ENCODE measurements at places on chromosomes 13 and 19.

DNA sequence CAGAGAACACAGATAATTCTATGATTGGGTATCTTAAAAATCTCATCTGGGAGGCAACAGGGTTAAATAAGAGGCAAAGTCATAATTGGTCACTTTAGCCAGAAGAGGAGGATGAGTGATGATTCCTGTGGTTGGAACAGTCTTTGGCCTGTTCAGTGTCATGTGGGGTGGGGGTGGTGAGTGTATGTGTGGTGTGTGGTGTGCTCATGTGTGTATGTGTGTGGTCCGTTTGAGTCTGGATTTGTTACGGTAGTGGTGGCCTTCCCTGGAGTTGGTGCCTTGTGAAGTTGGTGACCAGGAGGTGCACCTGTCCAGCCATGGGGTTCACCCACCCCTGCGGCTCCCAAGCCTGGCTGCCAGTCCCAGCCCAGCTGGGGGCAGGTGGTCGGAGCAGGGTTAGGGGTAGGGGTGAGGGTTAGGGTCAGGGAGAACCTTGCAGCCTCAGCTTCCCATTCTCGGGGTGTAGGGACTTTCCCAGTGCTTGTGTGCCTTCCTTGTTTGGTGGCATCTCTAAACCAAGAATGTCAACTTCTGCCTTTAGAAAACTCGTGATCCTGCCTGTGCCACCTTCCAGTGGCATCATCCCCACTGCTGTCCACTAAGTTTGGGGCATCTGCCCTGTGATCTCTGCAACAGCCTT lies 97.5 kb downstream of the RAB20 start:
- DNase-seq, result no peak

DNA sequence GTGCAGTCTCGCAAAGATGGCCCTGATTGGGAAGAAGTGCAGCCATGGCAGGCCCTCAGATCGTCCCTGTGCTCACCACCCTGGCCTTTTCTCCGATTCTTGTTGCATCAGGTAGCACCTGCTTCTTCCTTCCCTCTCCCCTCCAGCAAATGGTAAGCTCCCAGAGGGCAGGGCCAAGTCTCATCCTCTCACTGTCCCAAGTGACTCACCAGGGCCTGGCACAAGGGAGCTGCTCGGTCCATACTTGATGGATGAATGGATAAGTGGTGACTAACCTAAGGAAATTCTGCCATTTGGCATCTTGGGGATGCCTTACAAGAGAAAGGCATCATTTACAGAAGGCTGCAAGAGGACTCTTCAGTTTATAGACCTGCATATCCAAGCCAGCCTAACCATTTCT lies 84.9 kb downstream of the ZIC5 start:
- DNase-seq, result no peak

DNA sequence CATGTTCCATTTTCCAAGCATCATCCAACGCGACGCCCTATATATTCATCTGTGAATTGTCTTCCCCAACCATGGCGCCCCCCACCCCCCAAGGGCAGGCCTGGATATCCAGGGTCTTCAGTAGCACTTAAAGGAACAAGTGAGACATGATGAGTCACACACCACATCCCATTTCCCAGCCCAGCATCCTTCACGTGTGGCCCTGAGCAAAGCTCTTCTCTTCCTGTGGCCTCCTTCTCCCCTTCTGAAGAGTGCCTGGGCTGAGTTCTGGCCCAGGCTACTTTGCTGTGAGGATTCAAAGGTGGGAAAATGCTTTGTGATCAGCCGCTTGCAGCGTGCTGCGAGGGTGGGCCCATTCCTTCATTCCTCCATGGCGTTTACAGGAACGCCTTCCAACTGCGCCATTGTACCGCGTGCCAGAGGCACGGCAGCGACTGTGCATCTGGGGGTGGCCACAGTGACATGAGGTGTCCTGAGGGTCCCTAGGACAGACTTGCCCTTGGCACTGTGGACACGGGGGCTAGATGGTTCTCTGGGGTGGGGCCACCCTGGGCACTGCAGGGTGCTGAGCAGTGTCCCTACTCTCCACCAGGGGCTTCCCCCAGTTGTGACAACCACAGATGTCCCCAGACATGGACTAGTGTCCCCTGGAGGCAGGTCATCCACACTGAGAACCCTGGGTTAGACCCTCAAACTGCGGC lies 11.7 kb downstream of the PLIN4 start:
- DNase-seq, result no peak

DNA sequence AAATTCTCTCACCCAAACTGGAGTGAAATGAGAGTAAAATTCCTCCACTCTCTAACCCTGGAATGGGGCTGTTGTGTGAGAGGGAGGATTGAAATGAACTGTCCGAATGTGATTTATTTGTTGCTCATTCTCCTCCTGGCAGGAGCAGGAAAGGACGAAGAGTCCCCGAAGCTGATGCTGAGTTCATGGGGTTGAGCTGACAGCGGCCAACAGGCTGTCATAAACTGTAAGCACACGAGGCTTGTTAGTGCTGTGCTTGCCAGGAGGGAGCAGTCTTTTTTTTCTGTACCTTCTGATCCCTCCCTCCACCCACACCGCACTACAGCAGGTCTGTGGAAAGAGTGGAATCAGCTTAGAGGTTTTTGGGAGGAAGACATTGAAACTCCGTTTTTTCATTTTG lies 33.1 kb upstream of the ZNF331 start:
- DNase-seq, result no peak

GRCh38 chr13:92836171-92836570 lies 390.4 kb upstream of the GPC6 start:
- DNase-seq, result no peak

DNA sequence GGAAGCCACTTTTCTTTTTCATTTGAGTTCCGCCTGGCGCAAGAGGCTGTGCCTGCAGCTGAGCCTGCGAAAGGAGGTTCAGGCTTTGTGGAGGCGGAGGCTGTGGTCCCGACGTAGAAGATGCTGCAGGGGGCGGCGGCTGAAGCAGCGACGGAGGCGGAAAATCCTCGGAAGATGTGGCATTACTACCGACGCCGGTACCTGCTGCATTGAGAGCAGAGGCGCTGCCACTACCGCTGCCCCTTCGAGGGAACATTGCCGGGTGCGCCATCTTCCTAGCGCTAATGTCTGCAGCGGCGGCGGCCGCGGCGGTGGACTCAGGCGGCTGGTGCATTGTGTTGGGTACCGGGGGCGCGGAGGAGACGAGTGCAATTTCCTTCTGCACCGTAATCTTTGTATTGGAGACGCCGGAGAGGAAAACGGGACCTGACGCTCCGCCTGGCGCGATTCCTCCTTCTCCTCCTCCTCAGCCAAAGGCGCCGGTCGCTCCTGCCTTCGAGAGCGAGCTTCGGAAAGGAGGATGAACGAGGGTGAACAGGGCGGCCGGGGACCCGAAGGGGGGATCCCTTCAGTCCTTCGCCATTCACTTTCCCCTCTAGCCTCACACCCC lies at the start of gene TSC22D1:
TSS of gene TSC22D1 (minus strand) at position 590 of the 610 bp plus-strand sequence. CDS start at position 334, 256 bp downstream.
- DNase-seq, result peak; percentile 43

GRCh38 chr13:26881154-26881553 lies 120.6 kb upstream of the GPR12 start:
- DNase-seq, result no peak

GRCh38 chr19:33580645-33581037 lies 41.1 kb upstream of the CHST8 start:
- no peak for DNase-seq

GRCh38 chr13:109243311-109243951 lies 543.0 kb downstream of the IRS2 start:
- DNase-seq, result no peak

- no peak for DNase-seq
Measured at GRCh38 chr13:27929868-27930267, 10.1 kb downstream of the PDX1 start.

- peak; percentile 87 for DNase-seq
Measured at GRCh38 chr19:7293762-7294557, at the start of gene INSR. Gene INSR (minus strand): TSS chr19:7294414. CDS start chr19:7293891, 523 bp downstream.

DNA sequence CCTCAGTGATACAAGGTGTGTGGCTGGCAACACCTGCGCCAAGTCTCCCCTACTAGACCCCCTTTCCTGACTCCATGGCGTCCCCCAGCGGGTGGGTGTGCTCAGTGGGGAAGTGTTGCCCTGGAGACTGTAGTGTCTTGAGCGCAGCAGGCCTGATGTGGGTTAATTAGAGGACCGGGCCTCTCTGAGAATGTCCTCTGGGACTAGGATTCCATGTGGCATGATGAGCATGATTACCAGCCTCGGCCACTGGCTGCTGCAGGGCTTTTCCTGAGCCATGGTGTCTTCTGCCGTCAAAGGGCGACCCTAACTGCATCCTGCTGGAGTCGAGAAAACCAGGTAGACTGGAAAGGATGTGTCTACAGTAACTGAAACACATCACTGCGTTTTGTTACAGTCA lies 28.1 kb downstream of the MICOS13 start:
- no peak for DNase-seq

GRCh38 chr19:55484593-55485438 lies at the start of gene NAT14:
Gene NAT14 (plus strand): TSS chr19:55485188. CDS start chr19:55485709, 521 bp downstream.
- DNase-seq, result no peak

DNA sequence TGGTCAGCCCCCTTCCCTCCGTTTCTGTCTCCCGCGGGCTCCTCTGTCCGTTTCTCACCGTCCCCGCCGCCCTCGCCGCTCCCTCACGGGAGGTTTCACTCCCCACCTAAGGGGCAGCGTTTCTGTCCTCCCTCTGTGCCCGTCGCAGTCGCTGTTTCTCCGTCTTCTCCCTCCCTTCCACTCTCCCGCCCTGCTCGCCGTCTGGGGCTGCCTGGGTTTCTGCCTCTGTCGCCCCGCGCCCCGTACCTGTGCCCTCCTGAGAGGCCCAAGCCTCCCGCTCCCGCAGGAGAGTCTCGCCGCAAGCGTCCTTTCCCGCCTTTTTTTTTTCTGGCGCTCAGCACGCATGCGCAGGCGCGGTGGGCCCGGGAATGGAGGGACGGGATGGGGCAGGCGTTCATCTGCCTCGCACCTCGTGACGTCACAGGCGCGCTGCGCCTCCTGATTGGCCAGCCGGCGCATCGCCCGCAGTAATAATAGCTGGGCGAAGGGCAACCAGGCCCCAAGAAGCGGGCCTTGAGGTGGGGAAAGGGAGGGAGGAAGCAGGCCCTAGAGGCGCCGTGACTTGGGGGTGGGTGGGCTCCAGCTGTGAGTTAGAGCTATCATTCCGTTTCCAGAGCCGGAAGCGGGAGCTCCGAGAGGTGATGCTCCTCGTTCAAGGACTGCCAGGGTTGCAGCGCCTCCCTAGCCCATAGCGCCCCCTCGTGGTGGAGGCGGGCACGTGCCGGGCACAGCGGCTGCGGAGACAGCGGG lies 15.4 kb downstream of the SSC5D start:
- DNase-seq, result peak; percentile 91

DNA sequence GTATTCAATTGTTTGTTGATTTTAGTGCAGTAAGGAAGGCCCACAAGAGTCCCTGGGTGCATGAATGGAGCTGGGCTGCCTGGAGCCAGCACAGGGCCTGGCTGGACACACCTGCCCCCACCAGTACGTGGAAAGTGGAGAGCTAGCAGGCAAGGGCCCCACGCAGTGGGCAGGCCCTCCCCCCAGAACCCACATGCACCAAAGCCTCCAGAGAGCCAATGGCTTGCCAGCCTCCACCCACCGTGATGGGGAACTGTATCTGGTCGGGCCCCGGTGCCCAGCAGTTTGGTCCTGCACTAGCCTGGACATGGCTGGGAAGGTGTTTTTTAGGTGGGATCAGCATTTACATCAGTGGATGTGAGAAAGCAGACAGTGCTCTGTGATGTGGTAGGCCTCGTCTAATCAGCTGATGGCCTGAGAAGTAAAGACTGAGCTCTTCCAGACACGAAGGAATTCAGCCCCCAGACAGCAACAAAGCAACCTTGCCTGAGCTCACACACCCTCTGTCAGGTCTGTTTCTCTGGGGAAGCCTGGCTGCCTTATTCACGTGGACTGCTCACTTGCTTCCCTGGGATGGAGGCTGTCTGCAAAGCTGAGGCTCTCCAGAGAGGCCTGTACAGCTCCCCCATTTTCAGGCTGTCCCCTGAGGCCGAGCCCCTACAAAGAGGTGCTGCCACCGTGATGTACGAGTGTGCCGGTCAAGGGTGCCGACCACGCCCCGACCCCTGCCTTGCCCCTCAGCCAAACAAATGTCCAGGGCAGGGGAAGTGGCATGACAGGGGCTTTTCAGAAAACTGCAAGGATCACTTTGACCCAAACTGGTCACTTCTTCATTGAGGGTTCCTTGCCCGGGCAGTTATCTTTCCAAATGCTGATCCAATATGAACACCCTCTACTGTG lies 27.5 kb downstream of the RAB20 start:
- no peak for DNase-seq

DNA sequence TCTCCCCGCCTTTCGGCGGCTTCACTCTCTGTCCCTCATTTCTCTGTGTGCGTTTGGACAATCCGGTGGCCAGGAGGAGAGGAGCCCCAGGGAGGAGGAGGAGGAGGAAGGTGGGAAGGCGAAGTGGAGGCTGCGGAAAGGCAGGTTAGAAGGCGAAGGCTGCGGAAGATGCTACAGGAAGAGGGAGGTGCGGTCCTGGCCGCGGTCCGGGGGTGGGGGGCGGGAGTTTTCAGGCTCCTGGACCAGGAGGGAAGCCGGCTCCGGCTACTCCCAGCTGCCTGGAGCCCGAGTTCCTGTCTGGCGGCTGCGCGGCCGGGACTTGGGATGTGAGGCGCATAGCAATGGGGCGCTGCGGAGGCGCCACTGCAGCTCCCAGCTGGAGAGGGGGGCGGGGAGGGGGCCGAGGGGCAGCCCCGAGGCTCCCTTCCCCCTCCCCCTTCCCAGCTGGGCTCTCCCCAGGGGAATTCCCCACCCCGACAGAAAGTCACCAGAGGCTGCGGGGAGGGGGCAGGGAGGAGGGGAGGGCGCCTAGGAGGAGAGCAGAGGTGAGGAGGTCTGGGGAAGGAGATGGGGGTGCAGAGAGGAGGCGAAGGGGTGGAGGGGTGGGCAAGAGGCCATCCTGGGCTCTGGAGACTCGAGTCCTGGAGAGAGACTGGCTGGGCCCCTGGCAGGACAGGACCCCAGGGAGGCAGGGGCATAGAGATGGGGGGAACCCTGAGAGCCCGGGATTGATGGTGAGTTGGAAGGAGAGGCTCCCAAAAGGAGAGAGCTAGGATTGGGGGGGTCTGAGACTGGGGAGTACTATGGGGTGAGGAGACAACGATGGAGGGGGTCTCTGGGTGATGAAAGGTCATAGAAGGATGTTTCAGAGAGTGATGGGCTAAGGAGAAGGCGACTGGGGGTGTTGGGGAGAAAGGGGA lies 2.0 kb downstream of the LRRC4B start:
- no peak for DNase-seq

- no peak for DNase-seq
Measured at GRCh38 chr19:16033136-16033530, 43.2 kb upstream of the TPM4 start.

GRCh38 chr19:10876459-10877240 lies 5.3 kb downstream of the CARM1 start:
- no peak for DNase-seq

- DNase-seq, result no peak
Measured at GRCh38 chr19:48833977-48834376, 2.3 kb downstream of the HSD17B14 start.

GRCh38 chr19:49911381-49912145 lies 14.9 kb upstream of the IL4I1 start:
- no peak for DNase-seq

DNA sequence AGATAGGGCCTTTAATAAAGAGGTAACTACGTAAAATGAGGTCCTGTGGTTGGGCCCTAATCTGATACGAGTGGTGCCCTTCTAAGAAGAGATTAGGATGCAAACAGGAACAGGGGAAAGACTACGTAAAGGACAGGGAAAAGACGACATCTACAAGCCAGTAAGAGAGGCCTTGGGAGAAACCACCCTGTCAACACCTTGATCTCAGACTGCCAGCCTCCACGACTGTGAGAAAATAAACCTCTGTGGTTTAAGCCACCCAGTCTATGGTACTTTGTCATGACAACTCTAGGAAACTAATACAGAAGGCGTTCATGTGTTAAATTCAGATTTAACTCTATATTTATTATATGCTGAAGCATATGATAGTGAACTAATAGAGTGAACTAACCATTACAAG lies 566.3 kb downstream of the UQCRFS1 start:
- no peak for DNase-seq
